ENCODE measurements at places on chromosomes 3 and 15. TPM values are rescaled to one million over a fixed set of nuclear protein-coding genes. Genes with fewer than 3 reads are reported as not detected.

The RBP2 gene
- total RNA-seq = not detected

The ALCAM gene
- total RNA-seq = 56.7 TPM

The SYNPR gene
- not detected for total RNA-seq

The SOX14 gene
- total RNA-seq = not detected

The CLDN16 gene
- total RNA-seq = not detected

The GOLGA8T gene
- total RNA-seq = not detected

DNA sequence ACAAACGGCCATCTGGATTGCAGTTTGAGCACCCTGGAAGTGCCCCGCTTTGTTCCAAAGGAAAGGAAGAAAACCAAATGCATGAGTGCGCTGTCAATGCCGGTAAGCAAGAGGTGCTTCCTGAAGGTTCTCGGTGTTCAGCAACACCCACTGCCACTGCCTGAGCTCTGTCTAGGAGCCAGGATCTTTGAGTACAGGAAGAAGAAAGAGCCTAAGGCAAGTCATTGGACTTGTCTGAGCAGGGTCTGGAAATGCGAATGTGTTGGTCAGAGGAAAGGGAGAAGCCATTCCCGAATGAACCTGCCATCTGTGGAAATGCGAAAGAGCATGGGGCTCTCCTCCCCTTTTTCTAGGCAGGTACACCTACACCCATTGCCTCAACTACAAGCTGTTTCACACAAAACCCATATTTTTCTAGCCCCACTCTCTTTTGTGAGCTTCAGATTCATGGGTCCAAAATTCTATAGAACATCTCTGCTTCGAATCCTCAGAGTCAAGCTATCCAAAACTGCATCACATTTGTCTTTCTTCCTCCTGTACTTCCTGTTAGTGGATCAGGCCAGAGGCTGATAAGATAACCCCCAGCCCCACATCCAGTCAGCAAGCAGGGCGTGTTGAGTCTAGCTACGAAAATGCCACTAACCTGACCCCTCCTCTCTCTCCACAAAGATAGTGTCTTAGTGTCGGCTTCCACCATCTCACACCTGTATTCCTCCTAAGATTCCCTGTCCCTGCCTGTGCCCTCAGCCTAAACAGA lies 55.6 kb upstream of the C15orf61 start:
- no peak overlapping the region for H3K4me3 ChIP-seq
- no peaks in the 10 kb centered on the region for H3K36me3 ChIP-seq
- DNase-seq = no peak
- no peaks in the 10 kb centered on the region for H3K27me3 ChIP-seq

GRCh38 chr3:181103605-181104004 lies 114.1 kb upstream of the DNAJC19 start:
- no peaks in the 10 kb centered on the region for H3K27me3 ChIP-seq
- H3K36me3 ChIP-seq = no peaks in the 10 kb centered on the region
- no peak overlapping the region for H3K4me3 ChIP-seq
- peak; percentile 44 for DNase-seq

GRCh38 chr3:17422636-17423035 lies 319.8 kb downstream of the TBC1D5 start:
- H3K36me3 ChIP-seq = no peaks in the 10 kb centered on the region
- H3K27ac ChIP-seq = no peak overlapping the region
- H3K4me3 ChIP-seq = no peak overlapping the region
- DNase-seq = no peak

GRCh38 chr3:152270937-152271336 lies 2.2 kb downstream of the MBNL1 start:
- H3K4me3 ChIP-seq = peak overlapping the region; percentile 88
- H3K27me3 ChIP-seq = no peaks in the 10 kb centered on the region
- no peaks in the 10 kb centered on the region for H3K36me3 ChIP-seq
- H3K4me1 ChIP-seq = peaks cover 61% of the 10 kb centered on the region
- no peak for DNase-seq

GRCh38 chr15:97736748-97737147 lies 223.8 kb upstream of the ARRDC4 start:
- H3K4me1 ChIP-seq = no peaks in the 10 kb centered on the region
- no peaks in the 10 kb centered on the region for H3K36me3 ChIP-seq
- no peak for DNase-seq
- H3K4me3 ChIP-seq = no peak overlapping the region

DNA sequence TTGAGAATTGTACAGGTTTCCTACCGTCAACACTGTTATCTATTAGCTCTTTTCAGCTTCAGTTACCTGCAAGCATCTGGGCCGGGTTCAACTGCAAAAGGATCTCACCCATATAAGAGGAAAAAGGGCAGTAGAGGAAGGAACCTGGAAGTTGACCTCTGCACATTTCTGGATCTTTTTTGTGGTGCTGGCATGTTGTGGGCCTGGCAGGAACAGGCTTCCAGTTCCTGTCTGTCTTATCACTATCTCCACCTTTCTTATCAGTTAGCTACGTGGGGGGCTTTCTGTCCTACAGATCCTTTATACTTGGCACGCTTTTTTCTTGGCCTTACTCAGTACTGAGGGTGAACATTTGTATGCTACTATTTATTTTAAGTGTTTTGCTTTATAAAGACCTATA lies 42.2 kb upstream of the TJP1 start:
- no peak for DNase-seq
- H3K27me3 ChIP-seq = no peaks in the 10 kb centered on the region
- no peaks in the 10 kb centered on the region for H3K36me3 ChIP-seq
- H3K4me3 ChIP-seq = no peak overlapping the region

DNA sequence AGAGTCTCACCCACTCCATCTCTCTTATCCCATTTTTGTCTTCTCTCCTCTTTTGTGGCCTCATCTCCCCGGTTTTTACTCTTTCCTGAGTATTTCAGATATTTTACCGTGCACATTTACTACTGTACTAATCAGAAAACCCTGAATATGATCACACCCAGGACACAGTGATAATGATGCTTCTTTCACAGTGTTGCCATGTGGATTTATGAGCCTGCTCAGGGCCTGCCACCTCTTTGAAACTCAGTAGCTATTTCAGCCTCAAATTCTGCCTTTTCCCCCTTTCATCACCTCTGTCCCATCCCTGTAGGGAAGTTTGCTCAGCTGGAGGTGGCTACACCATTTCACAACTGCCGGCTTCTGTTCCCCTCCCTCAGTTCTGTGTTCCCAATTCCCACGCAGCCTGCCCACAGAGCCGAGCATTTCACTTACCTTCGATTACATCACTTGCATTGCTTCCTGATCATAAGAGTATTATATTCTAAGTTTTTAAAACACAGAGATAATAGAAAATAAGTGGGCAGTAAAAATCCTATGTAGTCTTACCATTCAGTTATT lies 33.2 kb downstream of the ARNT2 start:
- H3K36me3 ChIP-seq = no peaks in the 10 kb centered on the region
- peaks cover 16% of the 10 kb centered on the region for H3K4me1 ChIP-seq
- no peaks in the 10 kb centered on the region for H3K27me3 ChIP-seq
- H3K4me3 ChIP-seq = peak overlapping the region; percentile 46
- H3K27ac ChIP-seq = peak overlapping the region; percentile 59
- no peak for DNase-seq

DNA sequence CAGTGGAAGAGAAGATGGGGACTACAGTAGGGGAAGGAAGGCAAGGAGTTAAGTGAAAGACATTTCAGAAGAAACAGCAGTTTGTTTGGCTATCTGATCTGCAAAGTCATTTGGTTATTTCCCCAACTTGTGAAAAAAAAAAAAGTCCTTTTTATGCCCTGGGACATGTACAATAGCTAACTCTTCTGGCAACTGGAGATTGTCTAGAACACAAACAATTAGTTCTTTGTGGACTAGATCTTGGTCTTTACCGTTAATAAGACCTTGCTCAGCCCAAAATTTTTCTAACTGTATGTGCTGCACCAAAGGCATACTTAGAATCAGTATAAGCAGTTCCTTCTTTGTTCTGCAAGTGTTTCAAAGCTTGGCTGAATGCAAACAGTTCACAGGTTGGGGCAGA lies 103.5 kb upstream of the NECTIN3 start:
- H3K4me3 ChIP-seq = no peak overlapping the region
- H3K4me1 ChIP-seq = no peaks in the 10 kb centered on the region
- H3K27ac ChIP-seq = no peak overlapping the region
- DNase-seq = no peak
- no peaks in the 10 kb centered on the region for H3K27me3 ChIP-seq
- H3K36me3 ChIP-seq = no peaks in the 10 kb centered on the region

DNA sequence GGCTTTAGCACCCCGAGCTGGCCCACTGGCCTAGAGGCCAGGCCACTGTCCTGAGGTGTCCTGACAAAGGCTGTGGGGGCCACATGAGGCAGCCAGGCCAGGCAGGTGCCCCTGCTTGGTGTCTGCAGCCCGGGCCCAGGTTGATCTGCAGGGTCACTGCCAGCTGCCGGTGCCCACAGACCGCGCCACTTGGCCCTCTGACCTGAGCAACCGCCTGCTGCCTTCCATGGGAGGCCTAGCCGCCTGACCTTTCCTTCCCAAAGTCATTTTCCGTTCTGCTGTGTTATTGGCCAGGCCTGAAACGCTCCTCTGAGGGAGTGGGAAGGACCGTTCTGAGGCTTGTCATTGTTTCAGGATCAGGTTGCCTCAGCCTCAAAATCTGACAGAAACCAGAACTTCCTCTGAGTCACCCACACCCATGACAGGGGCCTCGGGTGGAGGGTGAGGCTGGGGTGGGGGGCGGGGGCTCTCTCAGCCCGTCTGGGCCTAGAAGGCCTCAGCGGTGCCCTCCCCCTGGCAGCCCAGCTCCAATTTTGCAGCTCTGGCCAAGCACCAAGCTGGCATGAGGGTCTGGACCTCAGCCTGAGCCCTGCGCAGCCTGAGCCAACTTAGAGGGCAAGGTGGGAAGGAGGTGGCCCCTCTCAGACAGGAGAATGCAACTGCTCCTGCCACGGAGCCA lies 140.7 kb upstream of the MEF2A start:
- no peaks in the 10 kb centered on the region for H3K27me3 ChIP-seq
- DNase-seq = no peak
- peaks cover 14% of the 10 kb centered on the region for H3K4me1 ChIP-seq
- H3K4me3 ChIP-seq = no peak overlapping the region
- H3K36me3 ChIP-seq = no peaks in the 10 kb centered on the region
- H3K27ac ChIP-seq = no peak overlapping the region

DNA sequence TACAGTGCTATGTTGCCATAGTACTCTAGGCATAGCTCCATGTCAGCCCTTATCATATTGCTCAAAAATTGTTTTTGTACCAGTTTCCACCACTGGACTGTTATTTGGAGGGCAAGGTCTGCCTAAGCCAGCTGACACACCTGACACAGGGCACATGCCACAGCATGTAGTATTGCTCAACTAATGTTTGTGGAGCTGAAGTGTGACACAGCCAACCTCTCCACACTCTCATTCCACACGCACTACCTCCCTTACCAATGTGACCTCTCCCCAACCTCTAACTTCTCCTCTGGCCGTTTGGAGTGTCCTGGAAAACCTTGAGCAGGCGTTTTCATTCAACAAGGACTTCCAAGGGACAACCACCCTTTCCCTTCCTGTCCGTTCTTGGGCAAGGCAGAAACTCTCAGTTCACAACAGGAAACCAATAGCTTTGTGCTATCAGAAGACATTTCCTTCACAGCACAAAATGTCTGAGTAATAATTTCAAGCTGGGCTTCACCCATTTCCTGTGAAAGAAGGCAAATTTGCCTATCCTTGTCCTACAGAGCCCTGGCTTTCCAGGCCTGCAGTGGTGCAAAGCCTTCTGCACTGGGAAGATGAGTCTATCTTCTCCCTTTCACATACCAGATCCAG lies 38.4 kb downstream of the TLNRD1 start:
- no peaks in the 10 kb centered on the region for H3K27me3 ChIP-seq
- H3K36me3 ChIP-seq = no peaks in the 10 kb centered on the region

DNA sequence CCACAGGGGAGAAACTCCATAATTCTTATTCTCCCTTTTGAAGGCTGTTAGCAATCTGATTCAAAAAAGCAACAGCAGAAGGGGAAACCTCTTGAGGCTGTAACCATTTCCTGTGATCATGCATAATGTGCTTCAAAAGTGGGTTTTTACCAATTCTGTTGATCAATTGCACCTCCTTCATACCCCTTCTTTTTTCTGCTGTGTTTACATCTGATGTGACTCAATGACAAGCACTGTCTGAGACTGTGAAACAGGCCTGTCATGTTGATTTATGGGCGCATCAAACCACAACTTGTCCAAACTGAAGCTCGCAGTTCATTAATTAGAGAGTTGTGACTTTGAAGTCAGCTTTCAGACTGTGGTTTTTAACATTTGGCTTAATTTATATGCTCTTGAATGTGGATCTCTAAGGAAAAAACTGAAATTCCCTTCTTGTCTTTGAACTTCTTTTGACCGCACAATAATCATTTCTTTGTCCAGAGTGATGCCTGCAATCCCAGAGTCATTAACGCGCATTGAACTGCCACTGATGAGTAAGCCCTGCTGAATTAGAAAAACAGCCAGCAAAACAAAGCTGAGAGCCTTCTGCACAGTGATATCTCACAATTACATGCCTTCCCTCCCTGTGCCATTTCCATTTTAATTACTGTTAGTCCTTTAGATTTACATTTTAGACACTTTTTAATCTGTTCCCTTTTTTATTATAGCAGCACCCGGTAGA lies 532.8 kb downstream of the FOXP1 start:
- H3K4me1 ChIP-seq = no peaks in the 10 kb centered on the region
- H3K27me3 ChIP-seq = no peaks in the 10 kb centered on the region
- no peak overlapping the region for H3K4me3 ChIP-seq
- no peaks in the 10 kb centered on the region for H3K36me3 ChIP-seq
- H3K27ac ChIP-seq = no peak overlapping the region
- DNase-seq = no peak

GRCh38 chr15:23415321-23415865 lies 31.6 kb downstream of the GOLGA6L2 start:
- H3K36me3 ChIP-seq = no peaks in the 10 kb centered on the region
- no peaks in the 10 kb centered on the region for H3K27me3 ChIP-seq
- H3K4me3 ChIP-seq = no peak overlapping the region
- DNase-seq = no peak

DNA sequence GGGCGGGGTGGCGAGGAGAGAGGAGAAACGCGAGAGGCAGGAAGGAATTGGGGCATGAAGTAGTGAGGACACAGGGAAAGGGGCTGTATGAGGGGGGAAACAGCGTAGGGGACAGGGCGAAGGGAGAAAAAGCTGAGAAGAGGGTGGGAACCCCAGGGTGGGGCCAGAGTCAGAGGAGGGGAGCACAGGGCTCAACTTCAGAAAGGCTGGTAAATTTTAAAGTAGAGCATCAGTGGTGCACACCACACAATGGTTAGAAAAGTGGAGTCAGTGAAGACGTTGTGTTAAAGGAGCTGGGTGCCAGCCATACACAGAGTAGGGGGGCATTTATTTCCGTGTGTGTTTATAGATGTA lies 3.0 kb upstream of the RPP25 start:
- no peak for DNase-seq
- H3K27me3 ChIP-seq = no peaks in the 10 kb centered on the region
- H3K36me3 ChIP-seq = no peaks in the 10 kb centered on the region
- no peak overlapping the region for H3K27ac ChIP-seq
- peaks cover 17% of the 10 kb centered on the region for H3K4me1 ChIP-seq
- no peak overlapping the region for H3K4me3 ChIP-seq

GRCh38 chr3:67783281-67784250 lies 129.2 kb upstream of the SUCLG2 start:
- H3K36me3 ChIP-seq = no peaks in the 10 kb centered on the region
- H3K27me3 ChIP-seq = no peaks in the 10 kb centered on the region
- DNase-seq = no peak
- no peak overlapping the region for H3K4me3 ChIP-seq

- H3K27me3 ChIP-seq = no peaks in the 10 kb centered on the region
- no peak for DNase-seq
- no peak overlapping the region for H3K27ac ChIP-seq
- no peaks in the 10 kb centered on the region for H3K4me1 ChIP-seq
- H3K36me3 ChIP-seq = no peaks in the 10 kb centered on the region
Measured at GRCh38 chr3:136919799-136920580, 37.8 kb upstream of the IL20RB start.
